ENCODE measurements at places on chromosomes 11 and 22. TPM values are rescaled to one million over a fixed set of nuclear protein-coding genes. Genes with fewer than 3 reads are reported as not detected.

GAL gene
- polyA plus RNA-seq: not detected

BEST1 gene
- polyA plus RNA-seq: 27.3 TPM

SEPTIN3 gene
- polyA plus RNA-seq: 0.31 TPM

DNA sequence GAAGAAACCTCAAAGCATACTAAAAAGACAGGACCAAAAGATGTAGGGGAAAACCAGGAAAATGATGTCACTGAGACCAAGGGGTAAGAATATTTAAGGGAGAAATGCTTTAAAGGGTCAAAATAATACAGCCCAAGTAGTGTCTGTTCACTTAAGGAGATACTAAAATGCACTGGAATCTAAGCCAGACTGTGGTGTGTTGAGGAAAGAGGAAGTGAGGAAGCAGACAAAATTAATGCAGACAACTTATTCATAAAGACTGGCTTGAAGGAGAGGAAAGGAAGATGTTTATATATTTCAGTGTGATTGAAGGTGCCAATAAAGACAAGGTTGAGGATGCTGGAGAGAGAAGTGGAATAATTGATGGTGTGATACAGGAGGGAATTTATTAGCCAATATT lies 15.7 kb downstream of the ZNF215 start:
- DNase-seq: no peak

PTGDR2 gene
- polyA plus RNA-seq: 0.13 TPM

BRSK2 gene
- polyA plus RNA-seq: 0.35 TPM

DNA sequence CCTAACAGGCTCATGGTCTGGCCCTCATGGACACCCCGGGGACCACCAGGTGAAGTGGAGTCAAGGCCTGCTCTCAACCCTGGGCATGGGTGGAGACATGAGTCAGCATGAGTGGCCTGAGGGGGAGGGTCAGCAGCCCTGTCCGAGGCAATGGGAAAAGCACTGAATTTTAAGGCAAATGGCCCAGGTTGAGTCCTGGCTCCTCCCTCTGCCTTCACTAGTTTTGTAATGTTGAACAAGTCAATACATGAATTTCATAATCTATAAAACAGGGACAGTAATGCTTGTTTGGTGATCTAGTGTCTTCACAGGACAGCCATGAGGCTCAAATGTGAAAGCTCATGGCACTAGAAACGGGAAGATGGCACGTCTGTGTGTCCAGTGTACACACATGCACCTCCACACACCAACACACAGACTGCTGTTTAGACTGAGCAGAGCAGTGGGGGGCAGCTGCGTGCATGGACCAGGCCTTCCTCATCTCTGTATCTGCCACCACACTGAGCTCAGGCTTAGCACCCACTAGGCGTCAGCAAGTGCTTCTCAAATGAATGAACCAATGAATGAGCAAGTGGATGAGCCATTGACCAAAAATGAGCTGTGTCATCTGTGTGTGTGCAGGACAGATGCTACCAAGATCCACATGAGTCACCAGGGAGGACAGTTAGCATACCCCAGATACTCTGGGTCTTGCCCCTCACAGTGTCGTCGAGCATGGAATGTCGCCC lies 63.4 kb downstream of the NRXN2 start:
- DNase-seq: no peak

APOBEC3G gene
- 6.5 TPM for polyA plus RNA-seq

DNA sequence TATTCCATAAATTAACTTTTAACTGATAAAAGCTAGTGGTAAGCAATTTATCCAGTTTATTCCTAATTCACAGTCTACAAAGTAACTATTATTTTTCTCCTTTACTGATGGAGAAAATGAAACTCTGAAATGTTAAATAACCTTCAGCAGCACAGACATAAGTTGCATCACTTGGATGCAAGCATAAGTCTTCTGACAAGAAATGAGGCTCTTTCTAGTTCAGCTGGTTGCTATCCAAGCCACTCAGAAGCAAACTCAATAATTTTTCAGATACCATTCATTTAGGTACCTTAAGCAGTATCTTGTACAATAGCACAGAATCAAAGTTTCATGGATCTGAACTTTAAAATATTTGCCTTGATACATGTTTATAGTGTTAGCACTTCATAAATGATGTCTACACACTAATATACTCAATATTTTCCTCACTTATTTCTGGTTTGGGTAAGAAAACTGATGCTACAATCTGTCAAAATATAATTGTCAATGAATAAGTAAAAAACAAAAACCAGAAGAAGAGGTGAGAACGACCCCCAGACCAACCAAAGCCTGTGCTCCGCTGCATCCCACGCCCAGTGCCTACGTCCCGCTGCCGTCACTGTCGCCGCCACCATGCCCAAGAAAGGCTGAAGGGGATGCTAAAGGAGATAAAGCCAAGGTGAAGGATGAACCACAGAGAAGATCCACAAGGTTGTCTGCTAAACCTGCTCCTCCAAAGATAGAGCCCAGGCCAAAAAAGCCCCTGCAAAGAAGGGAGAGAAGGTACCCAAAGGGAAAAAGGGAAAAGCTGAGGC lies 18.1 kb downstream of the FAM168A start:
- DNase-seq: no peak

- DNase-seq: no peak
These were observed 859.0 kb downstream of the FAM181B start for GRCh38 chr11:81874635-81875034.

SYT13 gene
- 0.06 TPM for polyA plus RNA-seq

Measured in lung (tissue), 17 donors.